ENCODE measurements at places on chromosomes 13 and 19.
A peak's percentile ranks its signal among the peaks of the same experiment; 100 is the strongest.

GRCh38 chr19:51111606-51112005, 3.4 kb upstream of the CTU1 start:
- no peak for DNase-seq

DNA sequence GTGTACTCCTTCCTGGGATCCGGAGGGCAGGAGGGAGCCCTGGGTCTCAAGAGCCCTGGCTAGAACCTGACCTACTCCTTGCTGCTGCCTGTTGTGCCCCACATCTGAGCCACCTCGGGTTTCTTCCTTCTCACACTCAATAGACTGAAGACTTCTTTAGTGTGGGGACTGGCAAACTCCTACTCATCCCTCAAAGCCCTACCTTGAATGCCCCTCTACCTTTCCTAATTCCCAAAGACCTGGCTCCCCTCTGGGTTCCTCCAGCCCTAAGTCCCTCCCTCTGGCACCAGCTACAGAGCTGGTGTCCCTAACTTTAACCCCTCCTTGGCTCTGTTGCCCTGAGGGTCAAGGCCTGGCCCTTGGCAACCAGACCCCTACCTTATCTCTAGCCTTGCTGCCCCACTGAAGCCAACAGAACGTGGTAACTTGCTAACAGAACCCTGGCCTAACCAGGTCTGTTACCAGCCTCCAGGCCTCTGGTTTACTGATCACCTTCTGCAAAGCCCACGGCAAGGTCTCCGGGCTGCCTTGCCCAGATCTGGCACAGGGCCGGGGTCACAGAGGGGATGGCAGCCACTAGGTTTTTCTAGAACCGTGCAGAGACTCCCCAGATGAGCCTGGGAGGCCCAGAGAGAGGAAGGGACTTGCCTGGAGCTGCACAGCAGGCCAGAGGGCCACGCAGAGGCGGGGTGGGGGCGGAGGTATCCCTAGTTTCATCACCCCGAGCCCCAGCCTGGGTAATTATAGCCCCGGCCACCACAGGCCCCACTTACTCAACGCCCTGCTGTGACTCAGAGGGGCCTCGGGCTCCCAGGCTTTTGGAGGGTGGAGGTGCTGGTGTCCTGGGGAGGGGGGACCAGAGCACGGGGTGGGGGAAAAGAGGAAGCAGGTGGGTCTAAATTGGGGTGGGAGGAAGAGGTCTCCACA, 15.3 kb downstream of the ZBTB7A start:
- peak; percentile 93 for DNase-seq

GRCh38 chr13:33859691-33860303, 41.8 kb downstream of the RFC3 start:
- no peak for DNase-seq

DNA sequence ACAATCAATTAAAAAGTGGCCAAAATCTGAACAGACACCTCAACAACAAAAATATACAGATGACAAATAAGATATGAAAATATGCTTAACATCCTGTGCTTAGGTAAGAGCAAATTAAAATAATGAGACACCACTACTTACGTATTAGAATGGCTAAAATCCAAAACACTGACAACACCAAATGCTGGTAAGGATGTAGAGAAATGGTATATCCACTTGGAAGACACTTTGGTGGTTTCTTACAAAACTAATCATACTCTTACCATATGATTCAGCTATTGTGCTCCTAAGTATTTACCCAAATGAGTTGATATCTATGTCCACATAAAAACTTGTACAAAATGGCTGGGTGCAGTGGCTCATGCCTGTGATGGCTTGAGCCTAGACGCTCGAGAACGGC, 51.7 kb upstream of the ZNF599 start:
- DNase-seq: no peak
